ENCODE measurements at places on chromosomes 12 and 14.

GRCh38 chr14:20687362-20688166 is 1.0 kb upstream of the ANG start:
- DNase-seq: no peak

- DNase-seq: no peak
Measured at GRCh38 chr14:29242755-29243754, 476.5 kb downstream of the FOXG1 start.

GRCh38 chr12:91866566-91866965 is 279.1 kb downstream of the BTG1 start:
- no peak for DNase-seq

DNA sequence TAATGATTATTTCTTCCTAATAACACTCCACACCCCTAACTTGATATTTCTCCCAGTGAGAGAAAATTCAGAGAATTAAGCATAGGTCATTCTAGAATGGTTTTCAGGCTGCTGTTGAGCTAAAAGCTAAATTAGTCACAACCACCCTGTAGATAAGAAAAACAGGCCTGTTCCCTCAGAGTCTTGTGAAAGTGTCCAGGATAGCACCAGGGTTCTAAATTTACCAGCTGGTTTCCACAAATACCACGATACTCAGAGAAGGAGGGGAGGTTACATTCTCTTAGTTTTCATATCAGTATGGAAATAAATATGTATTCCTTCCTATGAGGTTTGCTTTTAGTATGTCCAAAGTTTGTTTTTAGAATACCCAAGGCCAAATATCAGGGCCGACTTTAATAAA is 66.0 kb upstream of the YARS2 start:
- no peak for DNase-seq

GRCh38 chr12:10305411-10305810 is 2.3 kb upstream of the KLRD1 start:
- DNase-seq: no peak

- DNase-seq: no peak
Measured at GRCh38 chr12:112919121-112919520, 12.4 kb downstream of the OAS1 start.

- no peak for DNase-seq
Measured at GRCh38 chr14:68853749-68854148, 60.9 kb upstream of the ZFP36L1 start.

DNA sequence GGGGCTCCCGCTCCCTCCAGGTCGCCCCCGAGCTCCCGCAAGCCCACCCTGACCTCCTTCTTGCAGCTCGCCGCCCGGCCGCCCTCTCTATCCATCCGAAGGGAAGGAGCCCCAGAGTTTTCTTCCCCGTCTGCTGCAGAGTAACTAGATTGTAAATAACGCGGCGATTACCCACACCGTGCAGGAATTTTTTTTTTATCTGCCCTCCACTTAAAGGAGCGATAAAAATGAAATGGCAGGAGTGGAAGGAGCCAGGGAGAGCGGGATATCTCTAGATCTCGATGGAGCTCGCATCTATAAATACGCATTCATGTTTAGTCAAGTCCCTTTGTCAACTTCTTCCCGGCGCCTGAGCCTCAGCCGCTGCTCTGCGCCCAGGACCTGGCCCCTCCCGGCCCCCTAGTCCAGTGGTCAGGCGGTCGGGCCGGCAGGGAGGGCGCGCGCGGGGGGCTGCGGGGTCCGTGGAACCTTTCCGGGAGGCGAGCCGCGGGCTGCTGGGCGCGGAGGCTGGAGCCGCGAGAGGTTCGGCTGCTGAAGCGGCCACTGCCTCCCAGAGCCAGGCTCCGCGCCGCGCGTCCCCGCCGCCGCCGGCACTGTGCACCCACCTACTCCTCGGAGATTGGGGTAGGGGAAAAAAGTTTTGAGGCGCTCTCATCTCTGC is 386.0 kb downstream of the BCAT1 start:
- DNase-seq: no peak

GRCh38 chr14:89833120-89833532 is 121.4 kb downstream of the EFCAB11 start:
- DNase-seq: no peak

- no peak for DNase-seq
Measured at GRCh38 chr12:70351076-70351475, 15.0 kb upstream of the KCNMB4 start.

DNA sequence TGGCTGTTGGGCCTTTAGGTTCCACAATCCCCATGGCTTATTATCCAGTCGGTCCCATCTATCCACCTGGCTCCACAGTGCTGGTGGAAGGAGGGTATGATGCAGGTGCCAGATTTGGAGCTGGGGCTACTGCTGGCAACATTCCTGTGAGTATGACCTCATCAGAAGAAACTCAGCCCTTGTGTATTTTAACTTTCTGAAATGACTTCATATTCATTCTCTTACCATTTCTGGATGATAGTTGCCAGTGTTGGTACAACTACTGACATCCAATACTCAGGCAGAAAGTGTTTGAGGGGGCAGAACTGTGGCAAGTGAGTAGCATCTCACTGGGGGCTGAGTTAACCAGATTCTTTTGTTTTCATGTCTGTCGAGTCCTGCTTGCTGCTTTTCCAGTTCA is 2.3 kb downstream of the DAZAP2 start:
- DNase-seq: no peak

- peak; percentile 4 for DNase-seq
Measured at GRCh38 chr12:123761841-123762714, at the start of gene DNAH10. DNAH10 (plus strand) TSS chr12:123762301; CDS start chr12:123762337, 36 bp downstream.

DNA sequence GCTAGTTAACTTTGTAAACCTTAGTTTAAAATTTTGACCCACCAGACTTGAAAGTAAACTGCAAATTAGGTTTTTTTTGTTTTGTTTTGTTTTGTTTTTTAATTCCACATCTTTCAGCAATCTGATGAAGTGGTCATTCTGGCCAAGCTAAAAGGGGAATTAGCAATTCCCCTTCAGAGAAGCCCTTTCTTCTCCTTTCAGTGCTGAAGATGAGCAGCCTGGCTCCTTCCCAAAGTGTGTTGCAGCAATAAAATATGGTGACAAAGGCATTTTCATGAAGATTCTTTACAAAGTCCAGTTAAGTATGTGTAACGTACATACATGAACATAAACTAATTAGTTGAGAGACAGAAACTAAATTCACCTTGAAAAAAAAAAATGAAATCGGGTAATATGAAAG is 380.1 kb downstream of the NOVA1 start:
- no peak for DNase-seq

Data from activated T-helper 9 cell treated with anti-CD3 and anti-CD28 coated beads, Interleukin-2, amount 50 U/mL, for 16 hours (primary cell).